Stimulated activated CD8-positive, alpha-beta memory T cell treated with anti-CD3 and anti-CD28 coated beads, Interleukin-2, amount 100 ng/mL, for 1 hour (primary cell): ENCODE measurements at places on chromosomes 13 and 19.

DNA sequence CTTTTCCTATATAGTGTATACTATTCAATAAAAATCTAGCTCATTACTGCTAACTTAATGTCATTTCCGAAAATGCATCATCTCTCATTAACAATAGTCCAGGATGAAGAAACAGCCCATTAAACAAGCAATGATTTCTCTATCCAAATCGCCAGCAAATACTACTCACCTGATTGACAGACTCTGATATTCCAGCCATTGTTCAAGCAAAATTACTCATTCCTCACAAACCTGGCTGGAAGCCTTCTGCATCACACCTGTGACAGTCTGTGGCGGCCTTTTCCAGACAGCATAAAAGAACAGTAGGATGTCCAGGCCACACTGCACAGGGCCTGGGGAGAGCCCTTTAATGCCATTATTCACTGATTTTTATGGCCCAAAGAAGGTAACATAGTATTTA is 115.9 kb downstream of the ABCC4 start:
- DNase-seq, result no peak

- no peak for DNase-seq
Observed at GRCh38 chr13:77714119-77714755, 16.8 kb downstream of the SLAIN1 start.

DNA sequence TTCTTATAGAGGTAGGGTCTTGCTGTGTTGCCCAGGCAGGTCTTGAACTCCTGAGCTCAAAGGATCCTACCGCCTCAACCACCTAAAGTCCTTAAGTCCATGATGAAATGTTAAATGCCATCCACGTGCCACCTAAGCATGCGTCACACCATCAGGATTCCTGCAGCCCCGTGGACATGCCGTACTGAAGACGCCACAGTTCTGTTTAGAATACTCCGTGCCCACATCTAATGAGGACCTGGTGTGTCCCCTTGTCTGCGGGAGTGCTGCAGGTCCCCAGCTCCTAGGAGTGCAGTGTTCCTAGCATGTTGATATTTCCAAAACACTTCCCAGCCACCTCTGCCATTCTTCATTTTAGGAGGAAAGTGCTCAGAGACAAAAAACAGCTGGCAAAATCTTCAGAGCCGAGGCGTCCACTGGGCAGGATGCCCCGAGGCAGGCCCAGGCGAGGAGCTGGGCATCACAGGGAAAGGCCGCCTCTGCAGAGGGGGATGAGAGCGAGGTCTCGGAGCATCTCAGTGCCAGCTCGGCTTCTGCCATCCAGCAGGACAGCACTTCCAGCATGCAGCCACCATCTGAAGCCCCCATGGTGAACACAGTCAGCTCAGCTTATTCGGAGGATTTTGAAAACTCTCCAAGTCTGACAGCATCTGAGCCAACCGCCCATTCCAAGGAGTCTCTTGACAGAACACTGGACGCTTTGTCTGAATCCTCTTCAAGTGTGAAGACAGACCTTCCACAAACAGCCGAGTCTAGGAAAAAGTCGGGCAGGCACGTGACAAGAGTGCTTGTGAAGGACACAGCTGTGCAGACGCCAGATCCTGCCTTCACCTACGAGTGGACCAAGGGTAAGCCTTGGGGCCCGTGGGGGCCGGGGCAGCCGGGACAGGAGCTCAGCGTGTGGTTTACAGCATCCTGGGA is 13.2 kb downstream of the C19orf44 start:
- no peak for DNase-seq

GRCh38 chr19:34867631-34868030 is 59.1 kb upstream of the ZNF30 start:
- DNase-seq, result no peak

DNA sequence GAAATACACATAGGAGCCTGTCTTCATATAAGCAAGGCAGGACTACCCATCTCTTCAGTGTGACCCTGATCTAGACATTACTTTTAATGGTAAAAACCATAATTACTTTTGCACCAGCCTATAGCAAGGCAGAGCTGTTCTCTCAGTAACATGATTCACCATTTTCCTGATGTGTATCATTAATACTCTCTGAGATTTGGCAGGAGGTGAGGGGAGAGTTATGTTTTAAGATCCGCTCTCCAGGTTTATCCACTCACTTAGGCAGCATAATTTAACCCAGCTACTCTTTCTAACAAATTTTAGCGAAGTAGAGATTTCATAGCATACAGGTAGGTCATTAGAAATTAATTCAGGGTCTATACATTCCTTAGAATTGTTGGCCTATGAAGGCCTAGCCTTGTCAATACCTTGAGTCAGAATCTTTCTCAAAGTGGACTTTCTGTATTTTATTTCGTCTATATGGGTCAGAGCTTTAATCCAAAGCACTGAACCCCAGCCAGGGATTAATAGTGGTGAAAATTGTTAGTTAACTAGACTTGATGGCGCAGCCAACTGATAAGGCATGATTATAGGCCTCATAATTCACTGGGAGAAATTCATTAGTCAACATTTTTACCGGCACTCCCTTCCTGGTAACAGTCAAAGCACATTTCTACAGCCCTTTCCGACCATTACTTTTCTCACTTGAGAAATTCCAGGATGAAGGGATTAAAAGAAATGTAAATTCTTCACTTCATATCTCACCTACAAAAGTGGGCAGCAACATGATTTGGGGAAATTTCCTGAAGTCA is 955.1 kb downstream of the DIAPH3 start:
- no peak for DNase-seq

DNA sequence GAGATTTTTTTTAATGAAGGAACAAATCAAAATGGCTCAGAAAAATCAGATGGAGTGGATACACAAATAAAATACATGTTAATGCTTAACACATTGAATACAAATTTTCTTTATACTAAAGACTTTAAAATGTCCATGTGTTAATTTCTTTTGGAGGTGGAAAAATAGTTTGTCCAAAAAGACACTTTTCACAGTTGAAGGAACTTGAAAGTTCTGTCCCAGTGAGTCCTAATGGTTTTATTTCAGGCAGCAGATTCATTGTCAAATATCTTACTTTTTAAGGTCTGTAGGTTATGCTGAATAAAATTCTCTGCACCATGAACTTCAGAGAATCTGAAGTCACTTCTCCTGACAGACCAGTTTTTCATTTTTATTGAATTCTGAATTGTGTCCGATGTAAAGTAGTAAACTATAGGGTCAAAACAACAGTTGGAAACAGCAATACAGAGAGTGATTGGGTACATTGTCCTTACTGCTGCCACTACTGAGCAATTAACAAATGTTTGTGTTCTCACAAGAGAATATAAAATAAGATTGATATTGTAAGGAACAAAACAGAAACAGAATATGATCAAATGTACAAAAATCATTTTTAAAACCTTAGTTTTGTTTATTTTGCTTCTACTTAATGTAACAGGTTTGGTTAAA is 1.6 kb downstream of the LPAR6 start:
- DNase-seq, result no peak

DNA sequence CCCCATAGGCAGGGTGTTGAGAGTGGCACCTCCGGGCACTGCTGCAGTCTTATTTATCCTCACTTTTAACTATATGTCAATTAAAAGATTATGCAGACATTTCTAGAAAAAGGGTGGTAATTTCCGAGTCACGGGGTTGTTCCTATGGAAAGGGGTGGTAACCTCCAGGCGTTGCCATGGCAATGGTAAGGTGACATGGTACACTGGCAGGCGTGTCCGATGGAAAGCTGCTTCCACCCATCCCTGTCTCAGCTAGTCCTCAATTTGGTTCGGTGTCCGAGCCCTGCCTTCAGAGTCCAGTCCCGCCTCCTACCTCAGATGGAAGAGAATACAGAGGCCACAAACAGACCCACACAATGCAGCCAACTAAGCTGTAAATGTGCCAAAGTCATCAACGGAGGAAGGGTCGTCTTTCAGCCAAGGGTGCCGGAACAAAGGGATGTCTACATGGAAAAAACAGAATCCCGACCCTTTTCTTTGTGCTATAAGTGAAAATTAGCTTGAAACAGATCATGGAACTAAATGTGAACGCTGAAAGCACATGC is 72.6 kb upstream of the C13orf46 start:
- no peak for DNase-seq

- no peak for DNase-seq
Observed at GRCh38 chr19:10863107-10863717, 8.1 kb upstream of the CARM1 start.

- peak; percentile 2 for DNase-seq
Observed at GRCh38 chr19:41226053-41226873, 7.2 kb downstream of the AXL start.

DNA sequence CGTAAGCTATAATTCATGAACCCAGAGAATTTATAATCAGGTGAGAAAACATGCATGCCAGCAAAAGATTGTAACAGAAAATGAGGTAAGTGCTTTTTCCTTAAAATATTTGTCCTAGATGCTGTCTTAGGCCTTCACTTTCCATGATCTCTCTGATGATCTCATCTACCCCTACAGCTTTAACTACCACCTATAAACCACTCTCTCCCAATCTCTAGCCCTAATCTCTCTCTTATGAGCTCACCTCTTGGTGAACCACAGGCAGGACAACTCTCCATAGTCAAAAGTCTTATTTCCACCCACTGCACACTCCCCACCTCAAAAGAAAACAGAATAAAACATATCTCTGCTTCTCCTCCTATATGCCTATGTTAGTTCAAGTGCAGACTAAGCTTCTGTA is 137.1 kb downstream of the SLC7A1 start:
- DNase-seq, result no peak

GRCh38 chr19:3950871-3951861 is 18.3 kb downstream of the NMRK2 start:
- DNase-seq, result no peak

- DNase-seq, result no peak
Observed at GRCh38 chr19:10855879-10856522, 7.8 kb downstream of the C19orf38 start.

DNA sequence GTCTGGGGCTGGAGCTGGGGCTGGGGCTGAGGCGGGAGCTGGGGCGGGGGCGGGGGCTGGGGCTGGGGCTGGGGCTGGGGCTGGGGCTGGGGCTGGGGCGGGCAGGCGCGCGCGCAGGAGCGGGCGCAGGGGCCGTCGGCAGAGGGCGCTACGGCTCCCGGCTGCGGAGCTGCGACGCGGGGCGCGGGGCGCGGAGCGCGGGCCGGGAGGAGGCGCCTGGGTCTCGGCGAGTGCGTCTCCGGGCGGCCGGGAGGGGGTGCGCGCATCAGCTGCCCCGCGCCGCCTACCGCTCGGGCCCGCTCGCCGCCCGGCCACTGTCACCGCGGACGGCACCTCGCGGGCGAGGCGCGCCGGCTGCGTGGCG is 422 bp upstream of the MTUS2 start:
- no peak for DNase-seq
